ENCODE measurements at places on chromosomes 7 and 10.

- no peak for DNase-seq
Observed at GRCh38 chr10:100746784-100747455, 1.5 kb downstream of the PAX2 start.

GRCh38 chr10:90912174-90912573 lies 8.7 kb downstream of the ANKRD1 start:
- no peak for DNase-seq

- no peak for DNase-seq
Observed at GRCh38 chr7:87210506-87210905, 9.0 kb downstream of the TMEM243 start.

- no peak for DNase-seq
Observed at GRCh38 chr10:61283481-61284221, 169.5 kb downstream of the TMEM26 start.

- no peak for DNase-seq
Observed at GRCh38 chr7:98372993-98373392, 27.9 kb downstream of the BAIAP2L1 start.
